Globus pallidus (tissue), 1 donor: ENCODE measurements at places on chromosomes 2 and 18.

DNA sequence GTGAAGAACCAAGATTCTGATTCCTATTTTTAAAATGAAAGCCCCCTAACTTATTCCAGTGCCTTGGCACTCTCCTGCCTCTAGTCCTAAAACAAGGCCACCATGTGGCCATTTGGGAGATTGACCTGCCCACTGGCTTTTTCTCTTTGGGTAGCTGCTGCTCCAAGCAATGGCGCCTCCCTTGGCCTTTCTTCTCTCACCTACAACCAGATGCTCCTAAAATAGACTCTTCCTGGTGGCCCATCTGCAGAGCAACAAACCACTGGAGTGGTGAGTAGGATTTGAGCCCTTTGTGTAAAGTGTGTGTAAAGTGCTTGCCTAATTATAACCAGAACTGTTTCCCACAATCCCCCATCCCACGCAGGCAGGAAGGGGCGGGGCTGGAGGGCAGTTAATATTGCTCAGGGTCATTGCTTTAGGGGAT lies 114.2 kb downstream of the FHOD3 start:
- no peak for DNase-seq

DNA sequence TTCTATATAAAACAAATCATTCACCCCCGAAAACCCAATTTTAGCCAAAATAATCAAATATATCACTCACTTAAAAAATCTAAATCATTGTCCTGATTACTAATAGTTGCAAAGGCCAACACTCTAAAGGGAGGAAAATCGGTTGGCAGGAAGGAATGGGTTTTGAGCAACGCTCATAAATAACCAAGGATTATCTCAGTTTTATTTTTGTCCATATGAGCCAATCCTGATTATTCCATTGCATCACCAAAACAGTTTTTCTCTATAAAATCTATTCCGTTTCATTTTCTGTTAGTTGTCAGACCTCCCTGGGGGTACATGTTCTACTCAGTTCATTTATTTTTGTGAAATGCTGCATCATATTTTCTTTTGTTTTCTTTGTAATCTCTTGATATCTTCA lies 174.1 kb downstream of the LRATD1 start:
- no peak for DNase-seq

GRCh38 chr18:35458677-35459441 lies 38.9 kb downstream of the INO80C start:
- no peak for DNase-seq

DNA sequence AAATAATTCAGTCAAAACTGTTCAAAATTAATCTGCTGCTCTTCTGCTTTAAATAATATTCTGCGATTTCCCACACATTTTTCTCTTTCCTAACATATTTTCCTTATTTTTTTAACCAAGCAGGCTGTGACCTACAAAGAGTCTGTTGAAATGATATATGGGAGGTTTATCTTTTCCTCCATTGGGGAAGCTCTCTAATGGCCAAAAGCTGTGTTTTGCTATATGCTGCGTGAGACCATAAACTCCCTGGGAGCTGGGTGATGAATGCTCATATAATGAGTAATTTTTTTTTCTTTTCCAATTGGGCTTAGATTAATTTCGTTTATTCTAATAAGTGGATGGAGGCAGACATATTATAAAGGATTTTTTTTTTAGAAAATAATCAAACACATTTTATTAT lies 72.2 kb upstream of the MAP2 start:
- no peak for DNase-seq

DNA sequence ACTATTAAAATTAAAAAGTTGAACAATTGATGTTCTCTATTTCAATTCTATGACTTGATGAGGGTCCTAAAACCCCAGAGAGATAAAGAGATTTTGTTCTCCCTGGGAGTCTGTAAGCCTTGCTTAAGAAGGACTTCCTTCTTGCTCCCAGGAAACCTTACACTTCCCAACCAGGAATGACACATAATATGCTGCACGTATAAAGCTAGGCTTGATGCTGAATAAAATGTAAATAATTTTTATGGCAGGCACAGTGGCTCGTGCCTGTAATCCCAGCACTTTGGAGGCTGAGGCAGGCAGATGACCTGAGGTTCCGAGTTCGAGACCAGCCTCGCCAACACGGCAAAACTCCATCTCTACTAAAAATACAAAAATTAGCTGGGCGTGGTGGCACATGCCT lies 27.8 kb downstream of the SPIRE1 start:
- DNase-seq, result no peak

DNA sequence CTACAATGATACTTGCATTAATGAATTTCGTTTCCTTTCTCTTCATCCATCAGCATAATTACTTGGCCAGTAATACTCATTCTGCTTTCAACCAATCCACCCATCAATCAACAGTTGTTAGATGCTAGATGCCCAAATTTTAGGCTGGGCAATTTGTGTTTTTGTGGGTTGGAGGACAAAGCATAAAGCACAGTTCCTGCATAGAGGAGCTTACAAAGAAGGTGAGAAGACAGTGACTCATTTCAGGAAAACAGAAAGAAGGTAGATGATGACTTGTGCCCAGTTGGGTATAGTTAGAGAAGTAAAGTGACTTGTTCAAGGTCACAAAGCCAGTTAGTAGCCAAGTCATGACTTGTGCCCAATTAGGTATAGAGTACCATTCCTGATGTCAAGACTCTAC lies 1186.8 kb upstream of the CELF4 start:
- DNase-seq, result no peak

DNA sequence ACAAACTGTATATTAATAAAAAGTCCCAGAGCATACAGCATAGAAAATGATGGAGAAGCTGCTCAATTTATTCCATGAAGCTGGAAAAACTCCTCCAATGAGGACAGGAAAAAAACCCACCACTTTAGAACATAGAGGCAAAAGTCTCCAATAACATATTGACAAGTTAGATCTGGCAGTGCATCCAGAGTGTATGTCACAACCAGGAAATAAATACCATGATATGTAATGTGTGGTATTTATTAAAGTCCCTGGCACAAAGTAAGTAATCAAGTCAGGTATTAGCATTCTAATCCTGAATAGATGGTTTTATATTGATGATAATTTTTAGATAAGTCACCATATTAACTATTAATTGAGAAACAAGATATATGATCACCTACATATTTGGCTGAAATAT lies 427.3 kb upstream of the HS6ST1 start:
- no peak for DNase-seq

DNA sequence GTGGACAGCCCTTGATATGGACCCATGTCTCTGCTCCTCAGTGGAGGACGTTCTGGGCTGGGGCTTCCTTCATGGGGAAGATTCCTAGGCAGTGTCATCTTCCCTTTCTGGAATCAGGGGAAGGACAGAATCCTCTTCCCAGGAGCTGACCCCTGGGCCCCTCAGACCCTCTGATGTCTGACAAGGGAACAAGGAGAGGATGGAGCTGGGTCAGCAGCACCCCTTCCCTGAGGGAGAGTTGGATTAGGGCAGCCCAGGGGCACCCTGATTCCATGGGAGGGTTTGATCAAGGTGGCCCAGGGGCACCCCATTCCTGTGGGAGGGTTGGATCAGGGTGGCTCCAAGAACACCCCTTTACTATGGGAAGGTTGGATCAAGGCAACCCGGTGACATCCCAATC lies 86.5 kb downstream of the ACKR3 start:
- DNase-seq, result no peak

GRCh38 chr2:29495536-29496060 lies 380.4 kb downstream of the CLIP4 start:
- DNase-seq, result no peak

GRCh38 chr18:48675352-48675761 lies 136.5 kb downstream of the CTIF start:
- DNase-seq, result peak; percentile 87

GRCh38 chr2:231708773-231709635 lies 679 bp downstream of the PTMA start:
- no peak for DNase-seq

- no peak for DNase-seq
Measured at GRCh38 chr2:238989484-238989883, 141.6 kb downstream of the TWIST2 start.

GRCh38 chr2:236749346-236749745 lies 179.7 kb downstream of the ACKR3 start:
- DNase-seq, result no peak

- DNase-seq, result no peak
Measured at GRCh38 chr2:54995553-54995952, 54.7 kb downstream of the RTN4 start.

- DNase-seq, result no peak
Measured at GRCh38 chr2:86065512-86065911, 40.2 kb downstream of the POLR1A start.

GRCh38 chr2:15889442-15890123 lies 50.8 kb upstream of the MYCN start:
- no peak for DNase-seq

DNA sequence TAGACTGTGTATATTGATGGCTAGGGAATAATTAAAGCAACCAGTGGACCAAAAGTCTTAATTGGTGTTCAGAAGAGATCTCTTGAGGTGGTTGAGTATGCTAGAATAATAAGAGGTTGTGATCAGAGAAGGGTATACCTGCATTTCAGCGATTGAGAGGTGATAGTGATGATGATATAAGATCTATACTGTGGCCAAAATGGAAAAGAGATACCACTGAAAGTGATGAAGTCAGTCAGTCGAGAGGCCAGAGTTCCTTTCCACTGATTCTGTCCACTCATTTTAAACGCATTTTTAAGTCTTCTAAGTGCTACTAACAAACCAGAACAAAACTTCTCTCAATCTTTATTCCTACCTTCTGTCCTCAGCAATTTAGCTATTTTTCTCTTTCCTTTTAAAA lies 32.9 kb downstream of the ACTR3 start:
- DNase-seq, result no peak

GRCh38 chr2:239826376-239826775 lies 198.8 kb downstream of the NDUFA10 start:
- no peak for DNase-seq

- no peak for DNase-seq
Measured at GRCh38 chr2:170260188-170260587, 82.2 kb downstream of the MYO3B start.

- no peak for DNase-seq
Measured at GRCh38 chr2:28362991-28363521, 29.6 kb upstream of the FOSL2 start.

GRCh38 chr18:8247700-8248099 lies 361.5 kb upstream of the RAB12 start:
- DNase-seq, result no peak

GRCh38 chr2:182186132-182186735 lies 200.6 kb downstream of the PPP1R1C start:
- DNase-seq, result peak; percentile 52

DNA sequence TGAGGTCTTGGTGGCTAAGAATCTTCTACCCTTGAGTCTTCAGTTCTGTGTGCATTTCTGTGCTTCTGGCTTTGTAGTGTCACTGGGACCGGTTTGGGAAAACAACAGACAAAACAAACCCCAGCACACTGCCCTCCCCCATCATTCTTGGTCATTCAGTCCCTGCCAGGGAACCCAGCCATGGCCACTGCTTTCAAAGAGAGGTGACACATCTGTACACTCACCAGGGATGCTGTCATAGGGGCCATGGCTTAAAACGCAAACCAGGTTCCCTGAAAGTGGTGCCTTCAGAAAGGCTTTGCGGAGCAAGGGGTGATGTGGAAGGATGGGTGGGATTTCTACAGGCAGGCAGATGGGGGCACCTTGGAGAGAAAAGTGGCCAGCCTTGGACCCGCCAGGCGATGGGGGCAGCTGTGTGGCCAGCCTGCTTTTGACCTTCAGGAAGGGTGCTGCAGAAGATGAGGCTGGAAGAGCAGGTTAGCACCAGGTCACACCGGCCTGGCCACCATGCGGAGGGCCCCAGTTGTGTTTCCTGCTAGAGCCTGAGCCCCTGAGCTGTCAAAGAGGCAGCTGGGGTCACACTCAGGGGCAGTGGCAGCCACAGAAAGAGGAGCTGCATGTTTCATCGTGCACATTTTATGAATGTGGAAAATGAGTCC lies 101.3 kb downstream of the INHBB start:
- no peak for DNase-seq

GRCh38 chr2:127580167-127581049 lies 44.9 kb downstream of the MYO7B start:
- DNase-seq, result no peak

- no peak for DNase-seq
Measured at GRCh38 chr2:224449212-224450147, 47.6 kb upstream of the FAM124B start.

- no peak for DNase-seq
Measured at GRCh38 chr2:70984228-70984575, 5.8 kb downstream of the ANKRD53 start.

DNA sequence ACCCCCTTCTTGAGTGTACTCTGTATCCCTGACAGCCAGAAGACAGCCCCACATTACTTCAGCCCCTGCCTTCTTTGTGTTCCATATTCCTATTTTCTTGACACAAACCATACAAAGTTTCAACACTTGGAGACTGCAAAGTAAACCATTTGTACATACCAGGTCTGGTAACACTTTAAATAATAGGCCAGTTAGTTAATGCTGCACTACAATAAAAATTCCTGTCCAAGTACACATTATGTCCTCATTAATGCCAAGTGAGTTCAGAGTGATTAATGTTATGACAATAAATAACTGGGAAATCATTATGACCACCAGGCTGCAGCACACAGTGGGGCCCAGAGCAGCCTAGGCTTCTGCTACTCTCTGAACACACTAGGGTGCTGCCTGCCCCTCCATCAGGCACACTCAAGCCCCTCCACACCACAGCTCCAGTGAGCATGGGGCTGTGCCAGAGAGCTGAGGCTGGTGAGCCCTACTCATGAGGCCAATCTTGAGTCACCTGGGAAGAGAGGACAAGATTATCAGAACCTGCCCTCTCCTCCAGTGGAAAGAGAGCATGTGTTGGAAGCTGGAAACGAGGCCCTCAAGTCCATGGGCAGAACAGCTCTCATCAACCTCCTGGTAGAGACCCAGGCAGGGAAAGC lies 138.7 kb downstream of the TTC32 start:
- no peak for DNase-seq

DNA sequence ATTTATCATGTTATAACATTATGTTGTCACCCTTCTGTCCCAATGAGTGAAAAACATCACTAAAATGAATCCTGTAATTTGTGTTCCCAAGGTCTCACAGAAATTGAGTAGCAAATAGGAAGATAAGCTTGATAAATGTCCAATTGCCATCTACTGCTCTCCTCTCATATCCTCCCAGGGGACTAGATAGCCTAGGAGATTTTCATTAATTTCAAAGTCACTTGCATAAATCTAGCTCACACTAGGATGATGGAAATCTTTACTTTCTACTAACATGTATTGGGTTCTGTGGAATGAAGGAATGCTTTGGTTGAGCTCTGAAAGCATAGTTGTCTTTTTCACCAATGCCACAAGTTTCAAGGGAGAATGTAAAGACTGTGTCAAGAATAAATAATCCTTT lies 605.5 kb upstream of the CDH7 start:
- DNase-seq, result no peak

GRCh38 chr2:119838179-119838578 lies 78.5 kb downstream of the PTPN4 start:
- no peak for DNase-seq
